ENCODE measurements at places on chromosomes 16 and 17.

- DNase-seq, result no peak
These were observed 40.1 kb downstream of the NT5M start for GRCh38 chr17:17343160-17343735.

DNA sequence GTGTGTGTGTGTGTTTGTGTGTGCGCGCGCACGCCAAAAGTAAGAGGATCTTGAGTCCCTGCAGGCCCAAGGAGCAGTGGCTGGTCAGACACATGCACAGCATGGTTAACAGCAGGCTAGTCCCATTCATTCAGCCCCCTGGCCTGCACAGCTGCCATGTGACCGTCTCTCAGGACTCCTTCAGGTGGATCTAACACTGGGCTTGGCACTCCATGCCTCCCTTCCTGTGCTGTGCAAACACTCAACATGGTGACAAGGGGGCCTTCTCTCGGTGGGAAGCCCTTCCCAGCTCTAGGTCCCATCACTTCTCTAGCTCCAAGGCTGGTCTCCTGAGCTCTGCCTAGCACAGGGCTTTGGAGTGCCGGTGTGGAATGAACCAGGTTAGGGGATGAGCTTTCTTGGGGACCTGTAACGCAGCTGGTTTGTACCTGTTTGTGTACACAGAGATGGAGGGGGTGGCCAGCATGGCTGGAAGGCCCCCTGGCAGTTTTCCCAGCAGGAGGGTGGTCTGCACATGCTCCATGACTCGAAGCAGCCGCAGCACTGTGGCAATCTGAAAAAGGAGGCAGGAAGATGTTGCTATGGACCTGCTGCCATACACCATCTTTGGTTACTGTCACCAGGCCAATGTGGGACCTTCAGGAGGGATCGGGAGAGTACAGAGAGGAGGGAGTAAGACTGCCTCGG lies 69.4 kb upstream of the GCSH start:
- DNase-seq, result no peak

DNA sequence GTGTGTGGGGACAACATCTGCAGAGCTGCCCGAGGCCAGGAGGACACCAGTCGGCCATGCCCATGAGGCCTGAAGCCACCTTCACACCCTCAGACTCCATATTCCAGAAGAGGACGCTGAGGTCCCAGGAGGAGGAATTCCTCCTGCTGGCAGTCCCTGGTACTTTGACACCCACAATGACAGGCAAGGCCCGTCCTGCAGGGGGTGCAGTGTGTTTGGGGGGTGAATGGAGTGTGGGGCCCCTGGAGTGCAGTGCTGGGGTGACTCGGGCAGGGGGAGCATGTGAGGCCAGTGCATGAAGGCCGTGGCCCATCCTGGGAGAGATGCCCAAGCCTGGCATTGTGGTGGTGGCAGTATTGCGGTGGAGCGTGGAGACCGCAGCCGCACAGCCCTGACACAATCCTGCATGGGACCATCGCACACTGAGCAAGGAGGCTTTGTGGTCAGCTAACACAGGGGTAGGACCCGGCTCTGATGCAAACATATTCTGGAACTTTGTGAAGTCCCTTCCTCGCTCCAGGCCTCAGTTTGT lies 52.2 kb downstream of the ZDHHC7 start:
- no peak for DNase-seq

- DNase-seq, result no peak
These were observed 199.4 kb upstream of the CACNG5 start for GRCh38 chr17:66635386-66636045.

DNA sequence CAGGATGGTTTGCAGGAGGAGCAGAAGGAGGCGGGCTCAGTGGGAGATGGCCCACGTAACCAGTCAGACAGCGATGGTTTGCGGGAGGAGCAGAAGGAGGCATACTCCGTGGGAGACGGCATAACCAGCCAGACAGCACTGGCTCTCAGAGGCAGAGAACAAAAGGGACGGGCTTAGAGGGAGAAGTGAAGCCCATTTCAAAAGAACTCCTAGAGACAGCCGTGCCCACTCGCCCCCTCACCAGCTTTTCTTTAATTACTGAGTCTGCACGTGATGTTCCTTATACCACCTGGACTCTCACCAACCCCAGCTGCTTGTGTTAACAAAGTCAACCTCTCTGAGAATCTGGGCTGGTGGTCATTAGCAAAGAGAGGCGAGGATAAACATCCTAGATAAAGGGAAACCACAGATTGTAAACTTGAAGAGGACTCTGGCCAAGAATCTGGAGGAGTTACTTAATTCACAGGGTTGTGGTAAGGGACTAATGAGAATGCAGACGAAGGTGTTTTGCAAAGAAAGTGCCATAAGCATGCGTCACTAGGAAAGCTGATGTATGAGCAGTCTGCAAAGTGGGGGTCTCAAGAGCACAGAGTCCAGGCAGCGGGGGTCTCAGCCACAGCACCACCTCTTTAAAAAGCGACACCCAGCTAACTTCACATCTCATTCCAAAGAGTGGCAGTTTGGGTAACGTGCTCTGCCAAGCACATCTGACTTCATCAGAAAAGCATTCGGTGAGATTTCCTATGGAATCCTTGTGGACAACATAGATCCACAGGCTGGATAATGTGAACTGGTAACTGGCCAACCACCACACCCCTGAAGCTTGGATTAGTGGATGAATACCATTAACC lies 51.7 kb downstream of the NXN start:
- DNase-seq, result no peak

- DNase-seq, result no peak
These were observed 52.3 kb upstream of the LGALS9 start for GRCh38 chr17:27578718-27579085.

GRCh38 chr17:67289181-67289876 lies 44.3 kb upstream of the HELZ start:
- DNase-seq, result peak; percentile 22

DNA sequence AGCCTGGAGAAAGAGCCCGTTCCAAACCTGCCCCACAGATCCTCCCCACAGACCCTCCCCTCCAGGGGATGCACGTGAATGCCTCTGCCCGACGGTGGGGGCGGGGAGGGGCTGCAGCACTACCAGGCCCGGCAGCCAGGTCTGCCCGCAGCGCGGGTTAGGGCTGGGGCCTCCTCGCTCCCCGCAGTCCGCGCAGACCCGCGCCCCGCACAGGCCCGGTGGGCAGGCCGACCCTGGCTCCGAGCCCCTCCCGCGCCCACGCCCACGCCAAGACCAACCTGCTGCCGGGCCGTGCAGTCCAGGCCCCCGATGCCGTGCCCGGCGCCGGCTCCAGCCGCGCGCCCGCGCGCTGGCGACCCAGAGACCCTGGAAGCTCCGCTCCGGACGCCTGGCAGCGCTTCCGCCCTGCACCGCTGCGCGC lies at the start of gene RPUSD1:
Gene RPUSD1 (minus strand): TSS at position 404 of the 421 bp plus-strand sequence. CDS start 644 bp downstream, outside the sequence.
- DNase-seq, result no peak

- no peak for DNase-seq
These were observed 36.2 kb upstream of the RCVRN start for GRCh38 chr17:9941305-9941704.

DNA sequence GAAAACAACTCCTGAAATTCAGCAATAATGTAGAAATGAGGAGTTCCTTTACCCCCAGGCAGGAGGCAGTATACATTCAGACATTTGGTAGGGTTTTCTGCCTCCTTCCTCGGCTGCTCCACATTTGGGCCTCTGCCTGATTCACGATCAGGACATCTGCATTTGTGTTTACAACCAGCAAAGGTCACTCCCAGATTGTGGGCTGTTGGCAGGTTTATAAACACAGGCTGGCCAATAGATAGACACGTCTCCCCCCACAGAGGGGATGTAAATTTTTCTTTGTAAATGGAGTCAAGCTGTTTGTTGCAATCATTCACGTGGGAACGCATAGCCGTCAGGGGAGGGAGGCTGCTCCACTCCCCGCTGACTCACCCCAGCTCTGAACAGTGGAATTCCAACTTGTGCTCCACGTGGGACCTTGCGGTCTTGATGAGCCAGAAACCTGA lies 252.1 kb upstream of the N4BP1 start:
- DNase-seq, result peak; percentile 23

DNA sequence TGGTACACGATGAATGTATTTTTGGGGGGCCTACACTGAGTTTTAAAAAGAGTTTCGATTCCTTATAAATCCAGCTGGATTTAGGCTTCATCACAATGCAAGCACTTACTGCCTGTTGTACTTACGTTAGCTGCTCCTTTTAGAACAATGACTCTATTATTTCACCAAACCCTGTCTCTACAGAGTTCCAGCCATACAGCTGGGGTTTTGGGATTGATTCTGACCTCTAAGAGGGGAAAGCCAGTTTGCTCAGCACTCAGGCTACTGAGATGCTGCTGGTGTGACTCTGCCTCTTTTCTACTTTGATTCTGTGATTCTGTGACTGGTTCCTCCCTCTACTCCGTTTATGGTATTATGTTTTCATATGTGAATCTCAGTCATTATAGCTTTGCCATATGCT lies 329.7 kb downstream of the ABCC12 start:
- no peak for DNase-seq

GRCh38 chr17:13429201-13429600 lies 172.5 kb downstream of the HS3ST3A1 start:
- peak; percentile 12 for DNase-seq

GRCh38 chr17:52064791-52065211 lies 93.7 kb downstream of the CA10 start:
- DNase-seq, result no peak
